Frontal cortex (tissue), 4 donors: ENCODE measurements at places on chromosomes 7 and 10. TPM values are rescaled to one million over a fixed set of nuclear protein-coding genes. Genes with fewer than 3 reads are reported as not detected.

The DKK1 gene
- total RNA-seq: 6.5 TPM

The GIMAP1 gene
- 0.82 TPM for total RNA-seq

The CYP3A4 gene
- total RNA-seq: not detected

The KDM7A gene
- 16.3 TPM for total RNA-seq

The PPRC1 gene
- total RNA-seq: 8.6 TPM

The RAB18 gene
- total RNA-seq: 112 TPM

The EXOSC1 gene
- total RNA-seq: 52.6 TPM

The GIMAP5 gene
- total RNA-seq: 3.7 TPM

The COL26A1 gene
- total RNA-seq: 14.3 TPM

The HDAC9 gene
- total RNA-seq: 117 TPM

The TMEM213 gene
- not detected for total RNA-seq

The VIPR2 gene
- total RNA-seq: 0.41 TPM
